GM23248 (cell line): ENCODE measurements at places on chromosomes 4 and X. TPM values are rescaled to one million over a fixed set of nuclear protein-coding genes. Genes with fewer than 3 reads are reported as not detected.

Gene MND1
- 4.3 and 4.9 TPM in 2 replicates for polyA plus RNA-seq

Gene GPR173
- polyA plus RNA-seq: 0.09 and 0.24 TPM in 2 replicates

Gene TAF7L
- 0.23 and 0.53 TPM in 2 replicates for polyA plus RNA-seq

Gene BEX5
- not detected in 2 replicates for polyA plus RNA-seq

Gene MAGIX
- polyA plus RNA-seq: 1.1 and 1.5 TPM in 2 replicates

Gene MAGEA12
- 0.18 and 0.27 TPM in 2 replicates for polyA plus RNA-seq

Gene PRRG3
- 0.14 and 0.21 TPM in 2 replicates for polyA plus RNA-seq

Gene GPRASP1
- polyA plus RNA-seq: 0.45 and 0.57 TPM in 2 replicates

Gene H2BW2
- polyA plus RNA-seq: not detected in 2 replicates

Gene NDUFC1
- 222 and 225 TPM in 2 replicates for polyA plus RNA-seq

Gene VCX
- not detected in 2 replicates for polyA plus RNA-seq

Gene MGAT4D
- not detected in 2 replicates for polyA plus RNA-seq

Gene LUZP4
- not detected in 2 replicates for polyA plus RNA-seq

Gene XAGE1A
- polyA plus RNA-seq: not detected in 2 replicates

Gene PNMA5
- not detected in 2 replicates for polyA plus RNA-seq

Gene NOX1
- 0.16 and 0.18 TPM in 2 replicates for polyA plus RNA-seq
